CD4-positive, alpha-beta T cell treated with Interleukin-1 beta for 1 hour (primary cell): ENCODE measurements at places on chromosomes 4 and X.

DNA sequence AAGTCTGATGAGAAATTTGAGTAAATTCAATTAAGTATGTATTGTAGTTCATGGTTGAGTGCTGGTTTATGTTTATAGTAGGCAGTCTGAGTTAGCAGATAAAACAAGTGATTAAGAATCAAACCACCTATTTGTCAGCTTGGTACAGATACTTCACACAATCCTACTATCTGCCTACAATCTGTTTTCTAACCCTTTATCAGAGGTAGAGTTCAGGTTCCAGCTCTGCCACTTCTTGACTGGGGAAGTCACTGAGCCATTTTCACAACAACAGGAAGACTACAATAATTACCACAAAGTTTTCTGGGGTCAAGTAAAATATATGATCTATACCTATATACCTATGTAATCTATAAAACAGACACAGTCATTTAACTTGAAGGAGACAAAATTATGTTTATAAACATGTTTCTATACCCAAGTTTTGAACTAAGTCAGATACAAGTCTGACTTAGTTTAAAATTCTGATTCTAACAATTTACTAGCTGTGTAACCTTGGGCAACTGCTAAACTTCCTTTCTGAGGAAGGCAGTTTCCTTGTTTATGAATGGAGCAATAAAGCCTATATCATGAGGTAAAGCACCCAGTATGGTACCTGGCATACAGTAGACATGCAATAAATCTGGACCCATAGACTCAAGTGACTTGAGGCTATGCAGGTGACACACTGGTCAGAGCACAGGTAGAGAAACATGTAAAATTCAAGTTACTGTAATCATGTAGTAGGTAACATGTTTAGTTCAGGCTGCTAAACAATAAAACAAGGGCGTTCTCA lies 37.2 kb upstream of the BDH2 start:
- no peak for DNase-seq

DNA sequence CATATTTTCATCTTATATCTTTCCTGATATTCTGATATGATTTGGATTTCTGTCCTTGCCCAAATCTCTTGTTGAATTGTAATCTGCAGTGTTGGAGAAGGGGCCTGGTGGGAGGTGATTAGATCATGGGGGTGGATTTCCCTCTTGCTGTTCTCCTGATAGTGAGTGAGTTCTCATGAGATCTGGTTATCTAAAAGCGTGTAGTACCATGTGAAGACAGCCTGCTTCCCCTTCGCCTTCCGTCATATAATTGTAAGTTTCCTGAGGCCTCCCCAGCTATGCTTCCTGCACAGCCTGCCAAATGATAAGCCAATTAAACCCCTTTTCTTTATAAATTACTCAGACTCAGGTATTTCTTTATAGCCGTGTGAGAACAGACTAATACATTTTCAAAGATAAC lies 77.2 kb downstream of the ANKRD50 start:
- no peak for DNase-seq

DNA sequence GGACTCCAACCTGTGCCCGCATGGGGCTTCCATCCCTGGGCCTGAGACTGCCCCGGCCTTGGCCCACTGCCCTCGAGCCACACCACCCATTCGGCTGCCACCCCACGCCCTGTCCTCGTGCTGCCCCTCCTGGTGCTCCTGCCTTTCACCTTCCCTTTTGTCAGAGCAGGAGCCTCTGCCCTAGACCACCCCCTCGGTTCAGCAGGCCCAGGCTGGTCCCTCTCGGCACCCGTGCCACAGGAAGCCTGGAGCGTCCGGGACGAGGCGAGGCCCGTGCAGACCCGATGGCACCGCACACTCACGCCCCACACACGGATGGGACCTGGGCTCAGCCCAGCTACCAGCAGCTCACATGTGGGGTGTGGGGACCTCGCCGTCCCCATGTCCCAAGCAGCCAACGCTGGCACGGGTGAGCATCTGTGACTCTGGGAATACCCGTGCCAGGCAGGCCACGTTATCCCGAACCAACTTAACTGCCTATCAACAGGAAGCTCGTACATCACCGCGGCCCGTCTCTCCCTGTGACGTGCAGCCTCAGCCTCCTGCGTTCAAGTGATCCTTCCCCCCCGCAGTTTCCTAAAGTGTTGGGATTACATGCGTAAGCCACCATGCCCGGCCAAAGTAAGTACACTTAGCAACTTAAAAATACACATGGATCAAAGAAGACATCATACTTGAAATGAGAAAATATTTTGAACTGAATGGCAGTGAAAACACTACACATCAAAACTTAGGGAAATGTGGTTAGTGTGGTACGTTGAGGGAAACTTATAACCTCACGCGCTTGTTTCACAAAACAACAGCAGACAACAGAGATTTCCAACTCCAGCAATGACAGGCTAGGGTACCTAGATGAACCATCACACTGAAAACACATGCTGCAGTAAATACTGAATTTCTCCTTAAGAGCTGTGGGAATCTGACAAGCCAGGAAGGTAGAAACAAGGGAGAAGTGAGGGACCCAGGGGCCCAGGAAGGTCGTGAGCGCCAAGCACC lies 29.0 kb downstream of the LRPAP1 start:
- DNase-seq = no peak

GRCh38 chr4:7692451-7693236 lies 247.0 kb downstream of the AFAP1 start:
- DNase-seq = no peak

- DNase-seq = peak; percentile 9
Observed at GRCh38 chrX:123648028-123648810, 84.6 kb downstream of the THOC2 start.

DNA sequence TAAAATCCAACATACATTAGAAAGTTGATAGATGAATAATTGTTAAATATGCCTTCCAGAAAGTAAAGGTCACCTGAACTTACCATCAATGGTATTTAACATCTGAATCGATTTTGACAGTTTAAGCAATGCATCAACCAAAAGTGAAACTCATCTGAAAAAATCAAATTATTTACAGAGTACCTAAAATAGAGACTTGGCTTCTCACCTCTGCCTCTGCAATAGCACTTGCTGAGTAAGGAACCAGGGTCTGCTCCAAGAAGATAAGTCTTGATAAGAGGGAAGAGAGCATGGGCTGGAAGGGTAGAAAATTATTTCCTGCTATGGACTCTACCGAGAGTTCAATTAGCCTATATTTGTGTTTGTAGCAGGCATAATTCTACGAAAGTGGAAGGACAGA lies 868.3 kb downstream of the STIM2 start:
- DNase-seq = no peak
